ENCODE measurements at places on chromosomes 1 and 21.

DNA sequence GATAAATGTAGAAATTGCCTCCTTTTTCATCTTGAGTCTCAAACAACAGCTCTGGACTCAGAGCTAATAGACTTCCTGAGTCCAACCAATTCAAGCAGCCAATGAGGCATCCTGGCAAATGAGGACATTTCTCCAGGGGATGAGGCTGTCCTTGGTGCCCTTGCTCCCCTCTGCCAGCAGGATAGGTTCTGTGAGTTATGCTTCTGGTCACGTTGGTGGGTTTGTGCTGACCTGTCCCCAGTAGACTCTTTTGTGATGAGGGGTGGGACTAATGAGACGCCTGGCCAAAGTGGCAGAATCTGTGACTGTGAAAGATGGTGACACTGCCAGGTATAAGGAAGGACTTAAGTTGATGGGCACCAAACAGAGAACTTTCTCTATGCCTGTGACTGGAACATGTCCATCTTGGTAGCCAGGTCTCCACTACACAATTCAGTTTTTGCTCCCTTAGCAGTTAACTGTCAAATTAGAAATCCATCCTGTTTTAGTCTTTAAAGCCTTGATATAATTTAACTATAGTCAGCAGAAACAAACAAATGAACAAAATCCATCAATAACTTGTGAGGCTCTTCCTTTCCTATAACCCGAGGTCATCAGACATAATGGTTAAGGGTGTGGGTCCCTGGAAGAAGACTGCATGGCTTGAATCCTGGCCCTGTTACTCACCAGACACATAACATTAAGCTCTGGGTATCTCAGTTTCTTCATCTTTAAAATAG lies 35.7 kb upstream of the THEM4 start:
- no peak for DNase-seq

DNA sequence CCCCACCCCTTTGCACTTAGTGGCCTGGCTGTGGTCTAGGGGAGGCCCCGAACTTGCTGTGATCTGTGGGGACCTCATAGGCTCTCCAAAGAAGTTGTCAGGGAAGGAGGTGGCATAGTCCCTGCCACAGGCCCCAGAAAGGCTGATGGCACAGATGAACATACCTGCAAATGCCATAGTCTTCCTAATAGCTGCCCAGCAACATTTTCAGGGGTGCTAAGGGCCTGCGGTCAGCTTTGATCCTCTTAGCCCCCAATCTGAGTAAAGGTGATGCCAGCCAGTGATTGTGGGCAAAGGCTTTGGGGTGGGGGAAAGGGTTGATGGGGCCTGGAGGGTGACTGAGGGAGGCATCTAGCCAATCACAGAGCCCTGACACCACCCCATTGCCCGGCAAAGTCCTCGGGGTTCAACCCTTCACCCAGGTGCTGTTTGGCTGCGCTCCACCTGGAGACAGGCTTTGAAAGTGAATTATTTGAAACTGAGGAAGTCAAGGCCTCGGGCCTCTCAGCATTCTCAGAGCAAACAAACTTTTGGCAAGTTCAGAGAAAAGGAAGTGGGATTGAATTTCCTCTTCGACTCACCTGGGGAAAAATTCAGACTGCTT lies 35.8 kb downstream of the PAX7 start:
- DNase-seq, result no peak

DNA sequence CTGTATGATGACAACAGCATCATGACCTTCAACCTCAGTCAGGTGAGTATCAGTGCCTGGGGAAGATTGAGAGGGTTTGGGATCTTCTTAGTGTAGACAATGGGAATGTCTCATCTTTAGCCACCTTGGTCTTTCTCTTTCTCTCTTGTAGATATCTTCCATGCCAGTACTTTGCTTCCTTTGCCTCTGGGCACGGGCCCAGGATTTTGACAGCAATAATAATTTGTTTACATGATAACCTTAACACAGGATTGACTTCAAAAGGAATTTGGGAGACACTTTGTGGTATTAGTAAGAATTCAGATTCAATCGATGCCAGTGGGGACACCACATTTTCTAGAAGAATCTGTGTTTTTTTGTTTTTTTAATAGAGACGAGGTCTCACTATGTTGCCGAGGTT lies 12.1 kb upstream of the PIGV start:
- no peak for DNase-seq

DNA sequence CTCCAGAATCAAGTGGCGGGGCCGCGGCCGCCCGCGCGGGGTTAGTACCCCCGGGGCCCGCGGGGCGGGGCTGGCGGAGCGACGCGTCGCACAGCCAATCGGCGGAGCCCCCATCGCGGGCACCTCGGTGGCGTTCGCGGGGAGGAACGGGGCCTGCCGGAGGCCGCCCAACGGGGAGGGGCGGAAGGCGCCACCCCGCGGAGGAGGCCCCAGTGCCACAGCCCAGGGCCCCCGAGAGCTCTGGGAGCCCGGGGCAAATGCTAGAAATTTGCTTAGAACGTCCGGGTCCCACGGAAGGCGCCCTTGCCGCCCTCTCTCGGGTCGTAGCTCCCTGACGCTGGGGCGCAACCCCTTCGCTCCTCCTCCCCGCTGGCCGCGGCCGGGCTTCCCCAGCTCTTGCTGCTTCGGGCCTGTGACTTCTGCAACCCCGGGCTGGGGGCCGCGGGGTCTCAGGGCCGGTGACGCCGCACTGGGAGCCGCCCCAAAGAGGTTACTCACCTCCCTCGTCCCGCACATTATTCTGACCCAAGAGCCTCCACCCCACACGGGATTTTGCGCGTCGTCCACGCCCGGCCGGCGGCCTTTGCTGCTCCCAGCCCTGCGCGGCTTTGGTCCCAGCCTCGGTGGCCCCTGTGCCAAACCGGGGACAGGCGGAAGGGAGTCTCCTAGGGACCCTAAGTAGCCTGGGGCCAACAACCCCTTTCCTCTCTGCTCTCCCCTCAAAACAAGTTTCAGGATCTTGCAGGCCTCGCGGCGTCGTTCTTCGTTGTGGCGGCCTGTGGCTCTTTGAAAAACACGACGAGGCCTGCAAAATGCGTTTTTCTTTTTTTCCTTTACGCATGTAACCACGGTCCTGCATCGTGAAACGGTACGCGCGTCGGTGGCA lies at the start of gene RUNX3:
Gene RUNX3 (minus strand): TSS at position 17 of the 886 bp plus-strand sequence. CDS start 408 bp downstream, outside the sequence.
- peak; percentile 75 for DNase-seq

DNA sequence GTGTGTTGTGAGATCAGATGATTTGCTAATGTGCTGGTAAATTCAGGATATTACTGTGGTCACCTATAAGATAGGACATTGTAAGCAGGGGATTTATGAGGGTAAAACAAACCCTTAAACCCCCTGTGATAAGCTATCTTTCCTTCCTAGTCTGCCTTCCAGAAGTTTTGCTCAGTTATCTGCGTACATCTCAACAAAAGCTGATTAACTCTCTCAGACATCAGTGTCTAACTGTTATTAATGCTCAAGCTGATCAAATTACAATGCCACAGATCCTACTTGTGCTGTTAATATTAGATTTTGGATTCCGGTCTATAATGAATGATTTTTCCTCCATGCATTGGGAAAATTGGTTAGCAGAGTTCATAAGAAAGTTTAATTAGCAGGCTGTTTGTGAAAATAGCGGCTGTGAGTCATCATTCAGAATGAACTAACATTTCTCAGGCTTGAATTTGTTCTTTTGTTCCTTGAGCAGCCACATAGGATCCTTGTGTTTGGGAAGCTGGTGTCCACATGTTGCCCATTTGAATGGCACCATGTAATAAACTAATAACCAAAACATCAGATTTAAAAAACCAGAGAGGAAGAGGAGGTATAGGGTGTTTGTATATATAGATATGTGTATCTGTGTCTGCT lies 48.7 kb downstream of the ELAVL4 start:
- no peak for DNase-seq

DNA sequence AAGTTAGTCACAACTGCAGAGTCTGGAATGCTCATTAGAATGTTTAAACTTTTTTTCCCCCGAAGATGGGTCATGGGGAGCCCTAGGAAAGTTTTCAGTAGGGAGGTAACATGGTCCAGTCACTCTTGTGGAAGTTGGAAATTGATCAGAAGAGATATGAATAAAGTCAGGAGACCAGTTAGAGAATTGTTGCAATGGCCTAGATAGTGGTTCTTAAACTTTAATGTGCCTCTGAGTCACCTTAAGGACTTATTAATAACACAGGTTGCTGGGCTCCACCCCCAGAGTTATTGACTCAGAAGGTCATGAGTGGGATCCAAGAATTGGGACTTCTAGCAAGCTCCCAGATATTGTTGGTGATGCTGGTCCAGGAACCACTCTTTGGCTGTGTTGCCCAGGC lies 3.2 kb upstream of the TFAP2E start:
- DNase-seq, result no peak

DNA sequence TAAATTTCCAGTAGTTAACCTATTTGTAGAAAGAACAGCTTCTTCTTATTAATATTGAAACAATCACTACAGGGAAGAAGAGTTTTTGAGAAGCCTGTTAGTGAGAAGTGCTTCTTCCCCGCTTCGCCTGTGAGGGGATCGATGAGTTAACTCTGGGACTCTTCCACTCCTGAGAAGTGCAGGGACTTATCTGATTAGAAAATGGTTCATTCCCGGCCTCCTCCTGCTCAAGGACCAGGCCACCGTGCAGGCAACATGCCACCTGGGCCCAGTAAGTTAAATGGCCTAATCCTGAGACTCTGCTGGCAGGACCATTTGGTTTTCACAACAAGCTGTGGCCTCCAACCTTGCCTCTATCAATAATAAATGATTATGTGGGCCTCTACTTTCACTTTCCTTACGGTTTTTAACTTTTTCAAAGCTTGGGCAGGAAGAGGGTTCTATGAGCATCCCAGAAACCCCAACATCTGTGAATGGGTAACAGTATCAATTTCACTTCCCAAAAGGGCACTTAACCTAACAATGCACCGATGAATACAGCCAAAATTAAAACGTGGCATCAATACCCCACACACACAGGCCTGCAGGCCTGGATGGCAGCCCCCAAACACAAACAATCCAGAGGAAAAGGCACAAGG lies 33.1 kb downstream of the SIPA1L2 start:
- no peak for DNase-seq

DNA sequence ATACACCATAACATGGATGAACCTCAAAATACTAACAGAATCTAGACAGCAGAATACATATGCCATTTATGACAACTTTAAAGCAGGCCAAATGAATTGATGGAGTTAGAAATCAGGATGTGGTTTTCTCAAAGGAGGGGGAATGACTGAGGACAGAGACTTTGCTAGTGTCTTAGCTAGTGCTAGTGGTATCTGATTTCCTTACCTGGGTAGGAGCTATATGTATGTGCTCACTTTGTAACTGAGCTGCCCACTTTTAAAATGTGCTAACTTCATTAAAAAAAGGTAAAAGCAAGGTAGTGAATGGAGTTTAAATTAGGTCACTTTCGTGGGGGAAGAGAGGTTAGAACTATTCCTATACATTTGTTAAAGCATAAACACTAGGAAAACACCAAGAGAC lies 2.6 kb downstream of the GTF2B start:
- no peak for DNase-seq

- DNase-seq, result no peak
Observed at GRCh38 chr1:44442791-44443190, 37.7 kb downstream of the RNF220 start.

- no peak for DNase-seq
Observed at GRCh38 chr1:194004146-194004545, 817.7 kb upstream of the B3GALT2 start.

GRCh38 chr1:215243345-215244054 lies 161.0 kb downstream of the KCNK2 start:
- no peak for DNase-seq

DNA sequence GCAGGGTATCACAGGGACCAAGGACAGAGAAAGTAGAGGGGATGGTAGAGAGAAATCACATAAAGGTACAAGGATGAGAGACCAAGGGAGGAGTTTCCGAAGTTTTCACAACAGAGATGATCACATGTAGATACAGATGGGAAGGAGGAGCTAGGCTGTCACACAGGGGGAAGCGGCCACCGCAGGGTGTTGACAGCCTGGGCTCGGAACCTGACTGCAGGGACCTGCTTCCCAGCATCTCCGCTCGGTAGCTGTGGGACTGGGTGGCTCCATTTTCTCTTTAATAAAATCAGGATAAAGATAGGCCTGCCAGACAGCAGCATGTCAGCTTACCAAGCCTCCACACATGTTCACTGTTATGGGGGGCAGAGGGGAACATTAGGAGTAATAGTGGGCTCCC lies 32.3 kb downstream of the CDCA8 start:
- no peak for DNase-seq

GRCh38 chr1:175788586-175789252 lies 45.3 kb upstream of the TNR start:
- no peak for DNase-seq

DNA sequence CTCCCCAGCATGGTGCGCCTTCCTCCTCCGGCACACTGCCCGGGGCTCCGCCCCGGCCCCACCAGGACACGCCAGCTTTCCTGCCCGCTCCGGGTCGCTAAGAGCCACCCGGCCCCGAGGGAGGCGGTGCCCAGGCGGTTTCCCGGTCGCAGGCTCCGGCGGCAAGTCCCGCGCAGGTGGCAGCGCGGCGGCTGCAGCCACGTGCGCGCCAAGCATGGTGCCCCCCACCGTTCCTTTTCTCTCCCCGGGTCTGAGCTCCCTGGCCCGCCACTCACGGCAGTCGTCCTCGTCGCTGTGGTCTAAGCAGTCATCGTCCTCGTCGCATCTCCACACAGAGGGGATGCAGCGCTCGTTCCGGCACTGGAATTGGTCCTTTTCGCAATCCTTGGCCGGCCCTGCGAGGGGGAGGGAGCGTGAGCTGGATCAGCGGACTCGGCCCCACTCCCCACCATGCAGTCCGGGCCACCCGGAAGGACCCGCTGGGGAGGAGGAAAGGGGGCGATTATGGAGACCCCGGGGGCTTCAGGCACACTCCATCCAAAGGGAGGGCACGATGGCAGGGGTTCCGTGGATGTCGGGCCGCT lies 1.2 kb downstream of the LRP8 start:
- peak; percentile 30 for DNase-seq

- no peak for DNase-seq
Observed at GRCh38 chr21:44822484-44823178, 4.8 kb upstream of the SUMO3 start.

DNA sequence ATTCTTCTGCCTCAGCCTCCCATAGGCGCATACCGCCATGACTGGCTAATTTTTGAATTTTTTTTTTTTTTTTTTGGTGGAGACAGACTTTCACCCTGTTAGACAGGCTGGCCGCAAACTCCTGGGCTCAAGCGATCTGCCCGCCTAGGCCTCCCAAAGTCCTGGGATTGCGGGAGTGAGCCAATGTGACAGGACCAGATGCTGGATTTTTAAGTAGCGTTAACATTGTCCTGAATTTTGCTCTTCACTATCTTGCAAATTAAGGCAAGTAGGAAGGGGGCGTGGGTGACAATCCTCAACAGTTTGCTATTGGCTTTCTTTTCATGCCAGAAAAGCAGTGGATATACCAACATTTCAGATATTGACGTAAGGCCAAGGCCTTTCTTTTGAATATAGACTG lies 49.7 kb upstream of the TSNAX start:
- DNase-seq, result no peak

- DNase-seq, result no peak
Observed at GRCh38 chr1:26373281-26373680, 731 bp upstream of the ZNF683 start.

GRCh38 chr1:107251839-107252238 lies 111.0 kb downstream of the NTNG1 start:
- no peak for DNase-seq

GRCh38 chr1:44454704-44455103 lies 49.6 kb downstream of the RNF220 start:
- DNase-seq, result no peak

All from stimulated activated CD4-positive, alpha-beta T cell treated with anti-CD3 and anti-CD28 coated beads, Interleukin-12 subunit alpha, Interleukin-12 subunit beta, amount 100 ng/mL, for 48 hours (primary cell).